Renal cortex interstitium (tissue), 15 donors: ENCODE measurements at places on chromosomes 4 and X.

DNA sequence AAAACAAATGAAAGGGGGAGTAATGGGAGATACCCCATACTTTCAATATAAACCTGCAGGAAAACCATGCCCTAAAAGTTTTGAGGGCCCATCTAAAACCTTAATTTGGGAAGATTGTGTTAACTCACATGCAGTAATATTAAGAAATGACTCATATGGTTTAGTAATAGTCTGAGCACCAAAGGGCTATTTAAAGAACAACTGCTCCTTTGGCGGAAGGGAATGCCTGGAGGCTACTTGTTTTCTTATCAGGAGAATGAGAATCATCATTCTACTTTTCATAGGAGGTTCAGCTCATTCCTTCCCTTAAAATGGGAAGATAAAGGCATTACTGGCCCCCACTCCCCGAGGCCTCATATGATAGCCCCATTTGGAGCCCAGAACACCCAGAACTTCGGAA is 47.6 kb downstream of the SPIN3 start:
- DNase-seq = no peak

- DNase-seq = no peak
These were observed 28.0 kb downstream of the ZNF185 start for GRCh38 chrX:152925835-152926234.

GRCh38 chr4:138553001-138553845 is 311.1 kb upstream of the SLC7A11 start:
- no peak for DNase-seq

DNA sequence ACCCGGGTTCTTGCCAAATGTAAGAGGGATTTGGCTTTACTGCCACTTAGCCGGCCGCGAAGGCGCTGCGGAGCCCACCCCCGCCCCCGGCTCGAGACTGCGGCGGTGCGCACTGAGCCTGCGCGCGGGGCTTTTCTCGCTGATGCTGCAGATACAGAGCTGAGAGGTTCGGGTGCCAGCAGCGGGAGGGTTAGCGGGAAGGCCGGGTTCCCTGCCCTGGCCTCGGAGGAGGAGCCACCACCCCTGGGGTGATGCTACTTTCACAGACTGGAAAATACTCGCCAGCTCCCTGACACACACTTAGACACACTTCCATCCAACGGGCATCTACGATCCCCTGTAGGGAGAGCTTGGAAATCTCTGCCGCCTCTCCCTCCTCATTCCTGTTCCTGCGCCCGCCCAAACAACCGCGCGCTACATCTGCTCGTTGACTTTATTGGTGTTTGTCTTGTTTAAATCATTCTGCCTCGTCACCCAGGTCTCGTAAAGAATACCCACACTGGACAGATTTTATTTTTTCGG is 2.1 kb upstream of the PCDH7 start:
- DNase-seq = peak; percentile 54

DNA sequence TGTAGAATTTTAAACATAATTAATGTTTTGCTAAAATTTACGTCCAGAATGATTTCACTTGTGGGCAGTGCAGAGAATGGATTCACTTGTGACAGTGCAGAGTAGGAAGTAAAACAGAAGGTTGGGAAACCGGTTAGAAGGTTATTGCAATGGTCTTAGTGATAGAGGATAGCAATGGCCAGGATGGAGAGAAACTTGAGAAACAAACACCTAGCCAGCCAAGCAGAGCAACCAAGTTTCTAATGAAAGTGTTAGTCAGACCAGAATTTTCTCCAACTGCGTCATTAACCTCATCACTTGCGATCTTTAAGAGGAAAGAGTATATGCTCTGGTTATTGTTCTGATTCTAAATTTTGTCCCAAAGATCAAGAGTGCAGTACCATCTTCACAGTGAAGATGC is 50.0 kb upstream of the TBC1D9 start:
- no peak for DNase-seq

DNA sequence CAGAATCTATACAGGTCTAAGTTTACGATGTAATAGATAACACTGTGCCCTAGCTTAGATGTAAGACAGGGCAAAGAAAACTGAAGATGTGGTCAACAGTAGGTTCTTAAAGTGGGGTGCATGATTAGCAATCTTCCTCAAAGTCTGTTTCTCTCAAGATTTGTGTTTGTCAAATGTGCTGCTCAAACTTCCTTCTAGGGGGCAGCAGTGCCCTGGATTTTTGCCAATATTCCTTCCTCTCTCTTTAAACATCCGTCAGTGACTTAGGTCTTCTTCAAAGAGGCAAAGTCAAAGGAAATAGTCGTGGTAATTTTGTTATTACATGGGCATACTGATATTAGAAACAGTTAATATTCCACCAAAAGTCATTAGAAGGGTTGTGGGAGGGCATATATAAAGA is 4.2 kb upstream of the PDHA2 start:
- DNase-seq = peak; percentile 10

- no peak for DNase-seq
These were observed 19.6 kb downstream of the ATP2B3 start for GRCh38 chrX:153537080-153537479.

DNA sequence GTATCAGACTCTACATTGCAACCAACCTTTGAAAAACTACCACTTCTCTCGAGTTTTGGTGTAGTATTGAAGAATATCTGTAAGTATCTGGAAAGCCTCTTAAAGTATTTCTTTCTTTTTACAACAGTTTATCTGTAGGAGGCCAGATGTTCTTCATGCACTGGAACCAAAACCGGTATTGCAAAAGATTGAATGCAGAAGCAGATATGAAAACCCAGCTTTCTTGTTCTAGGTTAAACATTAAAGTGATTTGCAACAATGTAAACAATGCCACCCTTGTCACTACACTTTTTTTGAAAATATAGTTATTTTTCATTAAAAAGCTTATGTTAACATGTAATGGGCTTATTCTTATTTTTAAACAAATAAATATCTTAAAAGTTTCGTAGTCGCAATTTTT is 27.2 kb downstream of the PLS3 start:
- DNase-seq = no peak

- peak; percentile 38 for DNase-seq
These were observed 755 bp downstream of the ANKRD17 start for GRCh38 chr4:73257651-73258435.

DNA sequence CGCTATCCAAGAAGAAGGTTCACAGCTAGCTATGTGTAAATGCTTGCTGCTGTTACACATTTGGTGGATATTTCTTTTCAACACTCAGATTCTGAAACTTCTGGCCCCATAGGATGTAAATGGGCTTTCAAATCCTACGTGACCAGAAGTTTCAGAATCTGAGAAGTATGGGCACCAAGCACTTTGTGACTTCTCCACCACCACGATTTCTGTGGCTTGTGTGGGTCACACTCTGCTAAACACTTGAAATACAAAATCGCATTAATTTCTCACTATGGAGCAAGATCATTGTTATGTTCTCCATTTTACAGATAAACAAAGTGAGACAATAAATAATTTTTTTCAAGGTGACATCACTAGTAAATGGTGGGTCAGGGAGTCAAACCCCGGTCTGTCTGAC is 259.4 kb upstream of the JADE1 start:
- no peak for DNase-seq

- DNase-seq = no peak
These were observed 415.1 kb downstream of the AFF2 start for GRCh38 chrX:148915474-148915873.

DNA sequence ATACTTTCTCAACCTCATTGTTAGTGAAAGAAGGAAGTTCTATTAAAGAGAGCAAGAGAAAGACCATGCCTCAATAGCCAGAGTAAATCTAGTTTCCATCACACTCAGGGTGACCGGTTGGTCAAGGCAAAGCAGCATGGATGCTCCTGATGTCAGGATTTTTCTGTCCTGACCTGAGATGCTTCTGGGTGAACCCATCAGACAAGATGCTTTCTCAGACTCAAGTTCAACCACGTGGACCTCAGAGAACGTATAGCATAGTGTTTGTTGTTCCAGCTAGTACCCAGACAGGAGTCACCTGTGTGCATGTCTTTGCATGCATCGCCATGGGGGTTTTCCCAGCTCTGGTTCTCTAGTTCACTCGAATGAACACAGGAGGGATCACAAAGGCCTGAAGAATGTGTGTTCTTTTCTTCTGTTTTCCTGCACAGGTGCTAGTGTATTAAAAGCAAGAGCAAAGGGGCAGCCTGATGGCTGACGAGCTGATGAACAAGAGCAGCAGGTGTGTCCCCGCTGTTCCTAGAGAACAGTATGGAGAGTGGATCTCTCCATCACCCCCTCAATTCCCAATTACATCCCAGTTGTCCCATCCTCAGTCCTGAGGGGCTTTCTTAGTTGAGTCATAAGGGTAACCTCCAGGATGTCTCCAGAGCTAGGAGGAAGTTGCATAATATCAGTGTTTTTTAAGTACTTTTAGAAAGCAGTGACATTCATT is 110.5 kb upstream of the ENPP6 start:
- DNase-seq = no peak

DNA sequence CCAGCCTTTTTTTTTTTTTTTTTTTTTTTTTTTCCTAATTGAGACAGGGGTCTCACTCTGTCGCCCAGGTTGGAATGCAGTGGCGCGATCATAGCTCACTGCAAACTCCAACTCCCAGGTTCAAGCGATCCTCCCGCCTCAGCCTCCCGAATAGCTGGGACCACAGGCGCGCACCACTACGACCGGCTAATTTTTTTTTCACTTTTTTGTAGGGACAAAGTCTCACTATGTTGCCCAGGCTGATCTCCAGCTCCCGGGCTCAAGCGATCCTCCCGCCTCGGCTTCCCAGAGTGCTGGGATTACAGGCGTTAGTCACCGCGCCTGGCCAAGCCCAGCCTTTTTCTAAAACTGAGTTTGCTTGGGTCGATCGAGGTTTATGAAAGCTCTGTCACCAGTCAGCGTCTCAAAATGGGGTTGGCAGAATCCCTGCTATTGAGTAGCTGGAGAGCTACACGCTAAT is 1.3 kb upstream of the OTUD5 start:
- no peak for DNase-seq

GRCh38 chr4:154475820-154476219 is 15.8 kb downstream of the DCHS2 start:
- DNase-seq = no peak

DNA sequence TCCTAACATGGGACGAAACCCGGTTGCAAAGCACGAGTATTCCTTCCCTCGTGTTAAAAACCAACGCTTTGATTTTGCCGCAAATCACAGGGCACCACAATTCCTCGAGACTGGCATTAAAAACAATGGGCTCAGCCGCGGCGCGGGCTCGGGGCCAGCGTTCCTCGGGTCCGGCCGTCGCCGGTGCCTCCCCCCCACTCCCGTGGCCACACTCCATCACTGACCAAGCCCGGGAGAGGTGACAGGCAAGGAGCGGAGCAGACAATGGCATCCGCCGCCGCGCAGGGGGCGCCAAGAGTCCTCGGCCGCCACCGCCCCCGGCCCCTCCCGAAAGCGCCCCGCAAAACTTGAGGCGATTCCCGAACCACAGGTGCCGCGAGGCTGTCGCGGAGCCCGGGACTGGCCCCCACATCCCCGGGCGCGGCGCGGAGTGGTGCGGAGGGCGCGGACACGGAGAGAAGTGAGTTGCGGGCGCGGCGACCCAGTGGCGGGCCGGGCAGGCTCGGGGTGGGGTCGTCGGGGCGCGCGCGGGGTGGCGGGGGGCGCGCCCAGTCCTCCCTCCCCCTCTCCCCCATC is 445 bp downstream of the AP1S2 start:
- no peak for DNase-seq

GRCh38 chr4:26029568-26030131 is 115.6 kb downstream of the SMIM20 start:
- no peak for DNase-seq

GRCh38 chr4:150934022-150934421 is 81.1 kb downstream of the LRBA start:
- no peak for DNase-seq

- DNase-seq = no peak
These were observed 2.4 kb downstream of the MYOZ2 start for GRCh38 chr4:119138046-119138445.

- no peak for DNase-seq
These were observed 46.8 kb downstream of the CPE start for GRCh38 chr4:165425629-165426028.

DNA sequence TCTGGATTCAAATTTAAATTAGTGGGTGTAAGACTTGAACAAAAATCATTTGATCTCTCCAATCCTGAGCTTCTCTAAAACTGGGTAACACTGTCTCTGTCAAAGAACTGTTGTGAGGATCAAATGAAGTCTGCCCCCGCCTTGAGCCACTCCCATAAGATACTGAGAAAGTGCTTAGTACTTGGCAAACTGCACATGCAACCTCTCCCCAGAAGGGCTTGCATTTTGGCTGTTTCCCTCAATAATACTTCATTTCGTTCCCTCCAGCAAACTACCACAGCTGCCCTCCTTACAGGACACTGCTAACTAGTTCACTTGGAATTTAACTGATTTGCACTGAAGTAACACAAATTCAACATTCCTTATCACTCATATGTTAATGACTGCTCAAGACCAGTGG is 79.8 kb downstream of the APBB2 start:
- DNase-seq = no peak

DNA sequence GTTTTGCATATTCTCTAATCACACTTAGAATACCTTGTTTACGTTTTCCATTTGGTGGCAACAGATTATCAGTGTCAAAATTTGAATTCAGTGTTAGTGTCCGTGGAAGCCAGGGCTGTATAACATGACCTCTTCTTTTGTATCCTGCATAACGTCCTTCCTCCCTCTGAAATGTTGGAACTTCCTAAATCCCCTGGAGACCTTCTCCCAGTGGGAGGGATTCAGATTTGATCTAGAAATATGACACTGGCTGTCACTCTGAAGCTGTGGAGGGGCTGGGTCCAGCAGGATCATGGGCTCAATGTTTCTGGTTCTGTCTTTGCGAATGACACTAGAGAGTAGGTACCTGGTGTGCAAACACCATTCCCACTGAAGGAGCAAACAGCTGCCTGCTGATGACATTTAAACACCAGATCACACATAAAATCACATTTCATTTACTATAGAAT is 850 bp upstream of the CXCL3 start:
- no peak for DNase-seq

GRCh38 chr4:54073271-54073880 is 9.0 kb upstream of the CHIC2 start:
- no peak for DNase-seq

DNA sequence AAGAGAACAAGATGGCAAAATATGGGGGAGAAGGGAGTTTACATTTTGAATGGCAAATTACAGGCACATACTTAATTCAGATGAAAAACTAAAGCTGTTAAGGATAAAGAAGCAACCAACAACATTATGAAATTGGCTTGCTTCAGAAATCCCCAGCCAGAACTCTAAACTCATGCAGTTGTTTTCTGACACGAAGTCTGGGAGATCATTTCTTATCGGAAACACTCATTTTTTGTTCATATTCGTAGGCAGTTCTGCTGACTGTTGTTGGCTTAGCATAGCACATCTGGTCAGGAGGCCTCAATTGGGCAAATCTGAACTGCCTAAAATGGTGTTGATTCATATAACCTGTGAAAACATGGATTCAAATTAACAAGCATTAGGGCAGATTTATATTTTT is 33.0 kb upstream of the ARHGAP6 start:
- no peak for DNase-seq
